ENCODE measurements at places on chromosomes 5 and 9. TPM values are rescaled to one million over a fixed set of nuclear protein-coding genes. Genes with fewer than 3 reads are reported as not detected.

CAMK2A gene
- 0.54 TPM for total RNA-seq

FGF10 gene
- not detected for total RNA-seq

INSYN2B gene
- 0.16 TPM for total RNA-seq

ACOT12 gene
- 0.08 TPM for total RNA-seq

ANKRD34B gene
- total RNA-seq = 0.05 TPM

FGFR4 gene
- total RNA-seq = 22.8 TPM

MAMDC4 gene
- total RNA-seq = 3.4 TPM

ASPN gene
- total RNA-seq = not detected

C9orf50 gene
- total RNA-seq = not detected

DDX46 gene
- total RNA-seq = 72.8 TPM

Data from A549 treated with dexamethasone at 1 μM for 4 hours (cell line).